ENCODE measurements at places on chromosomes 16 and 17. TPM values are rescaled to one million over a fixed set of nuclear protein-coding genes. Genes with fewer than 3 reads are reported as not detected.

- no peaks in the 10 kb centered on the region for H3K27me3 ChIP-seq
- H3K27ac ChIP-seq = no peak overlapping the region
- no peaks in the 10 kb centered on the region for H3K36me3 ChIP-seq
- H3K4me3 ChIP-seq = no peak overlapping the region
- no peaks in the 10 kb centered on the region for H3K4me1 ChIP-seq
- no peak for DNase-seq
These were observed 6.0 kb upstream of the TBC1D3B start for GRCh38 chr17:36182176-36183000.

GRCh38 chr17:3998436-3998835 lies 34.2 kb upstream of the ATP2A3 start:
- no peaks in the 10 kb centered on the region for H3K36me3 ChIP-seq
- no peak overlapping the region for H3K4me3 ChIP-seq
- no peak overlapping the region for H3K27ac ChIP-seq
- H3K4me1 ChIP-seq = peaks cover 14% of the 10 kb centered on the region

GRCh38 chr16:11303405-11304138 lies 22.4 kb upstream of the PRM1 start:
- DNase-seq = no peak
- no peaks in the 10 kb centered on the region for H3K36me3 ChIP-seq
- no peak overlapping the region for H3K4me3 ChIP-seq
- peaks cover 54% of the 10 kb centered on the region for H3K4me1 ChIP-seq

GRCh38 chr17:2783310-2784030 lies 12.8 kb upstream of the RAP1GAP2 start:
- DNase-seq = no peak
- H3K27me3 ChIP-seq = peaks cover under 1% of the 10 kb centered on the region
- no peak overlapping the region for H3K27ac ChIP-seq
- H3K4me3 ChIP-seq = no peak overlapping the region
- no peaks in the 10 kb centered on the region for H3K4me1 ChIP-seq

DNA sequence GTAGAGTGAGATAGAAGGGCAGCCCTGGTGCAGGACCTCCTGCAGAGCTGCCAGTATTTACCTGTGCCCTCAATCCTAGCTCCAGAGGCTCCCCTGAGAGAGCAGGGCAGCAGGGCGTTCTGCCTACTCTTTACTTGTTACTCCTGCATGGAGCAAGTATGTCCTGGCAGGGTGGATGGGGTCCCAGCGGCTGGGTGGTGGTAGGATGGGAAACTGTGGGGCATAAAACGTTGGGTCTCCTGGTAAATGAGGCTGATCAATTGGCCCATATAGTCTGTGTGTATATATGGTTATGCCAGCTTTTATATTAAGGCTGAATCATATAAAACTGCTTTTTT lies 192.0 kb downstream of the NTN1 start:
- DNase-seq = no peak
- no peak overlapping the region for H3K4me3 ChIP-seq
- no peaks in the 10 kb centered on the region for H3K4me1 ChIP-seq

DNA sequence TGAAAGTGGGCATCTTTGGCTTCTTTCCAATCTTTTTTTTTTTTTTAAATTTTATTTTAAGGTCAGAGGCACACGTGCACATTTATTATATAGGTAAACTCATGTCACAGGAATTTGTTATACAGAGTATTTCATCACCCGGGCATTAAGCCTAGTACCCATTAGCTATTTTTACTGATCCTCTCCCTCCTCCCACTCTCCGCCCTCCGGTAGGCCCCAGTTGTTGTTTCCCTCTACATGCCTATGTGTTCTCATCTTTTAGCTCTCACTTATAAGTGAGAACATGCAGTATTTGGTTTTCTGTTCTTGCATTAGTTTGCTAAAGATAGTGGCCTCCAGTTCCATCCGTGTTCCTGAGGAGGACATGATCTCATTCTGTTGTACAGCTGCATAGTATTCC lies 108.5 kb downstream of the CYB561 start:
- H3K4me1 ChIP-seq = no peaks in the 10 kb centered on the region
- no peaks in the 10 kb centered on the region for H3K36me3 ChIP-seq
- H3K27ac ChIP-seq = no peak overlapping the region

DNA sequence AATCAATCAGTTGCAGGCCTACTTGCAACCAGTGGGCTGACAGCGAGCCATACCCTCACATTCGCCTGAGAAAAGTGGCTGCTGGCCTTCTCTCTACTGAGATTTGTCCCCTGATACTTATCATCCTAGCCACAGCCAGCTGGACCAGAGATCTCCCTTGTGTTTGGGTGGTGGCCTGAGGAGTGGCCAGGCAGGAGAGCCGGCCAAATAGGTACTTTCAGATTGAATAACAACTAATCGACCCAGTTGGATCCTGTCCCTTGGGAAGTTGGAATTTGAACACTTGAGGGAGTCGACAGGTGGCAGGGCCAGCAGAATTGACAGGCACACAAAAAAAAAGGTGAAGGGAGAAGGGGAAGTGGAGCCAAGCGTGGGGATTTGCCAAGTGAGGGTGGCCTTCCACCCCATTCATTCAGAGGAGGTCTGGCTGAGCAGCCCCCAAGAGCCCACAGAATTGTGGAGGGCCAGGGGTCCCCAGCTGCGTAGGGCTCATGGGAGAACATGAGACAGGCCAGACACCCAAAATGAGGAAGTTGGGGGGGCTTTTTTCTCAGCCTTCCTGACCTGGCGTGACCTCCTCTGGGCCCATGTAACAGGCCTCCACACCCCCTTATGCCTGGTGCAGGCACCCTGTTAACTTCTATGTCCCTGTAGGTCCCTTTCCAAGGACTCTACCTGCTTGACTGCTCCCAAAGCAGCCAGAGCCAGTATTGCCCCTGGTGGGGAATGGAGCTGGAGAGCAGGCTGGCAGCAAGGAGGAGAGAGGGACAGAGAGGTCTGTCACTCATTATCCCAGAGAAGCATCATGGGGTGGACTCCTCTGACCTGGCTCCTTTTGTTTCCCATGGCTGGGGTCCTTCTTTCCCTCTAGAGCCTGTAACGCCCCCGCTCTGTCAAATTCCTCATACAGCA lies 2.9 kb upstream of the RANGRF start:
- no peak for DNase-seq
- H3K27me3 ChIP-seq = no peaks in the 10 kb centered on the region
- H3K27ac ChIP-seq = no peak overlapping the region
- peaks cover 8% of the 10 kb centered on the region for H3K4me1 ChIP-seq
- H3K4me3 ChIP-seq = no peak overlapping the region

DNA sequence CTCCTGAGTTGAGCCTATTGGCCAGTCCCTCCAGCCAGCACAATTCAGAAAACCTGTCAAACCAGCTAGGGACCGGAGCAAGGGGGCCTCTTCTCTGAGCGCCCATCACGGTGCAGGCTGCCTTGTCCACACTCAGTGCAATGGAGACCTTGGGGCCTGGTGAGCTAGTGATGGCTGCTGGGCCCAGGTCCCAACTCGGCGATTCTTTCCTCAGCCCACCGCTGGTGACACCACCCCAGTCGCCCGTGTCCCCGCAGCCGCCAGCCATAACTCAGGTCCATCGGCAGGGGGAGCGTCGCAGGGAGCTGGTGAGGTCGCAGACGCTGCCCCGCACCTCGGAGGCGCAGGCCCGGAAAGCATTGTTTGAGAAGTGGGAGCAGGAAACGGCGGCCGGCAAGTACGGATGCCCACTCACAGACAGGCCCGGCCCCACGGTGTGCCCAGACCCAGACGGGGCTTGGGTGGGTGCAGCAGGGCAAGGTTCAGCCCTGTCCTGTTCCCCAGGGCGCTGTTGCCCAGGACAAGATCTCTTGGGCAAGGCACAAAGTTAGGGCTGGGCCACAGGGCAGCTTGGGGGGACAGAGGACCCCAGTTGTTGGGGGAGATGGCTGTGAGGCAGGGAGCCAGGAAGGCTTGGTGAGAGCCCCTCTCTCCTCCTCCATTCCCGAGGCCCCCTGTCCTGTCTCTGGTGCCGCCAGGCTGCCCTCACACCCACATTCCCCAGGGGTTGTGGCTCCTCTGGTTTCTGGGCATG lies 10.8 kb downstream of the SMTNL2 start:
- no peaks in the 10 kb centered on the region for H3K4me1 ChIP-seq
- no peak overlapping the region for H3K4me3 ChIP-seq
- no peak for DNase-seq
- H3K36me3 ChIP-seq = no peaks in the 10 kb centered on the region
- peaks cover 4% of the 10 kb centered on the region for H3K27me3 ChIP-seq

GRCh38 chr16:66950437-66950836 lies 10.6 kb upstream of the CES3 start:
- H3K36me3 ChIP-seq = no peaks in the 10 kb centered on the region
- H3K27ac ChIP-seq = no peak overlapping the region
- no peak for DNase-seq
- H3K27me3 ChIP-seq = no peaks in the 10 kb centered on the region
- peak overlapping the region; percentile 43 for H3K4me3 ChIP-seq

- peaks cover 25% of the 10 kb centered on the region for H3K4me1 ChIP-seq
- no peak overlapping the region for H3K27ac ChIP-seq
- DNase-seq = no peak
These were observed 43.9 kb downstream of the KLHDC4 start for GRCh38 chr16:87721622-87722585.

DNA sequence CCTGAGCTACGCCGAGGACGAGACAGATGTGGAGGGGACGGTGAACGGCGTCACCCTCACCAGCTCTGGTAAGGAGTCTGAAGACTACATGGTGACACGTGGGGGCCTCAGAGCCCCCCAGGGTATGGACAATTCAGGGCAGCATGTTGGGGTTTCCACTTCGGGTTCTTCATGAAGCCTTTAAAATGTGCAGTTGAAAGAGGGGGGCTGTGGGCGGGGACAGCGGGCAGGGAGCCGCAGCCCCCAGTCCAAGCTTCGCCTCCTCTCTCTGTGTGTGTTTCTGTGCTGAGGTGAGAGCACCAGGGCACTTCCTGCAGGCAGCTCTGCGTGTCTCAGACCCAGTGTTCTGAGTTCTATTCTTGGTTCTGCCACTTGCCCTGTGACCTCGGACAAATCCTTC lies 24.0 kb downstream of the NMRAL1 start:
- H3K4me3 ChIP-seq = no peak overlapping the region
- H3K4me1 ChIP-seq = no peaks in the 10 kb centered on the region
- no peaks in the 10 kb centered on the region for H3K27me3 ChIP-seq
- H3K27ac ChIP-seq = no peak overlapping the region

- H3K4me3 ChIP-seq = no peak overlapping the region
- H3K36me3 ChIP-seq = peaks cover 9% of the 10 kb centered on the region
- H3K27me3 ChIP-seq = no peaks in the 10 kb centered on the region
- H3K27ac ChIP-seq = no peak overlapping the region
- DNase-seq = no peak
These were observed 6.5 kb downstream of the NEURL4 start for GRCh38 chr17:7322520-7323194.

GRCh38 chr17:81396722-81397313 lies 1.6 kb downstream of the BAHCC1 start:
- no peak for DNase-seq
- H3K27me3 ChIP-seq = peaks cover 24% of the 10 kb centered on the region

DNA sequence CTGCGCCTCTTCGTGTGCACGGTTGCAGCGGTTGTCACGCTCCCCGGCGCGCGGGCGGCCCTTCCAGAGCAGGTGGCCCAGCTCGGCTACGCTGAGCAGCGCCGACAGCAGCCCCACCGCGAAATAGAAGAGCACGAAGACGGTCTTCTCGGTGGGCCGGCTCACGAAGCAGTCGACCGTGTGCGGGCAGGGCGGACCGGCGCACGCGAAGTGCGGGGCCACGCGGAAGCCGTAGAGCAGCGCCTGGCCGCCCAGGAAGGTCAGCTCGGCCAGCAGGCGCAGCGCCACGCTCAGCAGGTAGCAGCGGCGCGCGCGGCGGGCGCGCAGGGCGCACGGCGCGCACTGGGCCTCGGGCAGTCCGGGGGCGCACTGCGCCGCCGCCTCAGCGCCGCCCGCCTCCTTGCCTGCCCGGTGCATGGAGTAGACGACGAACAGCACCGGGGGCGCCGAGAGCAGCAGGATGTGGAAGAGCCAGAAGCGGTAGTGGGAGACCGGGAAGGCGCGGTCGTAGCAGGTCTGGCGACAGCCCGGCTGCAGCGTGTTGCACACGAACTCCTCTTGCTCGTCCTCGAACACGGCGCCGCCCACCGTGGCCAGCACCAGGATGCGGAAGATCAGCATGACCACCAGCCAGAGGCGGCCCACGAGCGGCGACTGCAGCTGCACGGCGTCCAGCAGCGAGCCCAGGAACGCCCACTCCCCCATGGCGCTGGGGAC lies 1.3 kb downstream of the GJD3 start:
- H3K4me3 ChIP-seq = peak overlapping the region; percentile 65
- H3K27me3 ChIP-seq = peaks cover 2% of the 10 kb centered on the region
- H3K4me1 ChIP-seq = no peaks in the 10 kb centered on the region
- no peak overlapping the region for H3K27ac ChIP-seq
- no peak for DNase-seq
- no peaks in the 10 kb centered on the region for H3K36me3 ChIP-seq

GRCh38 chr17:13378361-13378760 lies 223.4 kb downstream of the HS3ST3A1 start:
- H3K36me3 ChIP-seq = no peaks in the 10 kb centered on the region
- no peak overlapping the region for H3K27ac ChIP-seq
- DNase-seq = no peak
- H3K4me1 ChIP-seq = no peaks in the 10 kb centered on the region

GRCh38 chr17:2716649-2717048 lies 5.1 kb upstream of the CLUH start:
- no peak for DNase-seq
- H3K27me3 ChIP-seq = no peaks in the 10 kb centered on the region
- no peak overlapping the region for H3K27ac ChIP-seq
- no peaks in the 10 kb centered on the region for H3K4me1 ChIP-seq

- no peaks in the 10 kb centered on the region for H3K36me3 ChIP-seq
- H3K27ac ChIP-seq = peak overlapping the region; percentile 88
- peak overlapping the region; percentile 70 for H3K4me3 ChIP-seq
- DNase-seq = no peak
- peaks cover 25% of the 10 kb centered on the region for H3K4me1 ChIP-seq
These were observed 87.3 kb downstream of the MAP2K6 start for GRCh38 chr17:69501591-69502468.

GRCh38 chr17:53736516-53737240 lies 86.0 kb upstream of the KIF2B start:
- H3K4me3 ChIP-seq = no peak overlapping the region
- H3K27me3 ChIP-seq = no peaks in the 10 kb centered on the region
- no peak for DNase-seq
- no peaks in the 10 kb centered on the region for H3K36me3 ChIP-seq
- H3K4me1 ChIP-seq = no peaks in the 10 kb centered on the region

The CAVIN1 gene
- polyA plus RNA-seq = 0.30 TPM

The IRX6 gene
- not detected for polyA plus RNA-seq

The PIGQ gene
- 23.3 TPM for polyA plus RNA-seq

The MGAT5B gene
- not detected for polyA plus RNA-seq

The PIMREG gene
- polyA plus RNA-seq = 31.1 TPM

The KRTAP4-9 gene
- not detected for polyA plus RNA-seq

The NR1D1 gene
- polyA plus RNA-seq = 1.8 TPM

The STX1B gene
- polyA plus RNA-seq = 0.38 TPM

The CD300LG gene
- not detected for polyA plus RNA-seq

The PNMT gene
- polyA plus RNA-seq = not detected

All from GM12878 (cell line).